ENCODE measurements at places on chromosomes 13 and 19.

- no peak for DNase-seq
These were observed 81.8 kb upstream of the RUBCNL start for GRCh38 chr13:46468570-46469463.

DNA sequence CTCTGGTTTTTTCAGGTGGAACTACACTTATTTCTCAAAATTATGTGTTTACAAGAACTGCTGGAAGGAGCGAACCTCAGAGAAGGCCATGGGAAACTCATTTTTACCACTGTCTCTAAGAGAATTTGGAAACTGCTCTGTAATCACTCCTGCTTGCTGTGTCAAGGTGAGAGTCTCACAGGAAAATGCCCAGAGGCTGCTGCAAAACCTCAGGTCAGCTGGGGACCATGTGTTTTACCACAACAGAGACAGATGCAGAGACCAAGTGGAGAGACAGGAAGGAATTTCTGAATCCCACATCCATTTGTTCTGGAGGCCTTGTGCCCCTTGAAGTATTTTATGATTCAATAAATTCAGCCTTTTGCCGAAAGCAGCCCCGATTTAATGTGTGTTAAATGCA is 743.8 kb upstream of the SLC10A2 start:
- no peak for DNase-seq

DNA sequence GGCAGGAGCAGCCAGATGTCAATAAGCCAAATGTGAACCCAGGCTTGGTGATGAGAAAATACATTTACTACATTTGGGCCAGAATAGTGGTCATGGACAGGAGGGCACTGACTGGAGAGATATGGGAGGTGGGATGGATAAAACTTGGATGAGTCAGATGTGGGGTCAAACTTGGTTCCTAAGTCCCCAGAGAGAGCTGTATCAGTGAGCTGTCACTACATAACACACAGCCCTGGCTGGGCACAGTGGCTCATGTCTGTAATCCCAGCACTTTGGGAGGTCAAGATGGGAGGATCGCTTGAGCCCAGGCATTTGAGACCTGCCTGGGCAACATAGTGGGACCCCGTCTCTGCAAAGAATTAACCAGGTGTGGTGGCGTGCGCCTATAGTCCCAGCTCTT is 51.6 kb upstream of the EHD2 start:
- no peak for DNase-seq

- no peak for DNase-seq
These were observed 7.6 kb upstream of the COMP start for GRCh38 chr19:18798384-18799352.

- no peak for DNase-seq
These were observed 15.1 kb downstream of the PLPP2 start for GRCh38 chr19:275958-276646.

DNA sequence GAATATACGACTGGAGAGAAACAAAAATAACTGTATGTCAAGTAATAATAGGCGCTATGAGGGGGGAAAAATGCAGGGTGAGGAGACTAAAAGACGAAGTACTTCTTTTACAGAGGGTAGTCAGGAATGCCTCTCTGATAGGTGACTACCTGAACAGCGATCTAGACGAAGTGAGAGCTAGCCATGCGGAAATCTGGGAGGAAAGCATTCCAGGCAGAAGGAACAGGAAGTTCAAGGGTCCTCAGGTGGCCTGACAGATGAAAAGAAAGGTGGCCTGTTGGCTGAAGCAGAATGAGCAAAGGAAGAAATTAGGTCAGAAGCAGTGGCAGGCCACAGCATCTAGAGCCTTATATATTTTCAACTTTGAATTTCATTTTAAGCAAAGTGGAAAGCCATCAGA is 13.3 kb downstream of the ZDHHC20 start:
- DNase-seq, result no peak

- DNase-seq, result no peak
These were observed 710.7 kb upstream of the SGCG start for GRCh38 chr13:22470075-22470474.

DNA sequence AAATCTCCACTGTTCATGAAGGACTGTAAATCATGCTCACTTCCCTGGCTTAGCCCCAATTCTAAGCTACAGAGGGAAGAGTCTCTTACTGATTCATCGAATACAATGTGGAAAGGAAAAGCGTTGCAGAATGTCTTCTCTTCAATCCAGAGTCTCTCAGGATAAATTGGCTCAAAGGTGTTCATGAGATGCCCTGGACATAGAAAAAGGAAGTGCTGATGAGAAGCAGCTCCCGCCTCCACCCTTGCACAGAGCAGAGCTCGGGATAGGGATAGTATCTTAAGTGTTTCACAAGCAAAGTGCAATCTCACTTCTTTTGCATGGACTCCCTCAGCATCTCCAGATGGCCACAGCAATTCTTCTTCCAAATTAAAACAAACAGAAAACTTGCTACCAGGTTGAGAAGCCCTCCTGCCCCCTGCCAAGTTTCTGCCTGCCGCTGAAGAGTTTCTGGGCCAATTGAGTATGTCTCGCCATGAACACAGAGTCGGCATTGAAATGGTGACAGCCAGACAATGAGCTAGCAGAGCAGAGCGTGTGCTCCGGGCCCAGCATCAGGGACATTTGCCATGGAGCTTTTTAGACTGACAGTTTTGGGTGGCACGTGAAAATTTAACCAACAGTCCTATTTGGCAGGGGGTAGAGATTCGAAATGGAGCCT is 85.7 kb downstream of the C13orf42 start:
- no peak for DNase-seq

DNA sequence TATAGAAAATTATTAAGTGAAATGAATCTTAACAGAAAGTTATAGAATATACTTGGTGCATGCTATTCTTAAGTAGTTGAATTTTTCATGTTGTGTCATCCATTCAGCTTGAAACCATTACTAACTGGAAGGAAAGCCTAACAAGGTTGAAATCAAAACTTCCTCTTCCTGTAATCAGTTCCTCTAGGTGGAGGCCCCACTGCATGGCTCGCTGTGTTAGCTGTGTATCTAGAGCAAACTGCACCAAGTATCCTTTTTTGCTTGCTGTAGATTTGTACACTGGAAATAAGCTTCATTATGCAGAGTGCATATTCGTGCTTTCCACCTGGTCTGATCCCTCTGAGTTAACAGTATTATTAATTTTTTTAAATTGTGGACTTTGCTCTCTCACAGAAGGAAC is 1146.1 kb downstream of the EFNB2 start:
- no peak for DNase-seq

GRCh38 chr13:51643882-51644281 is 59.6 kb downstream of the WDFY2 start:
- DNase-seq, result no peak

- DNase-seq, result no peak
These were observed 3.9 kb downstream of the PLK5 start for GRCh38 chr19:1527650-1528309.

- DNase-seq, result no peak
These were observed 206.6 kb upstream of the SLC10A2 start for GRCh38 chr13:103272770-103273169.

GRCh38 chr13:74288361-74288911 is 154.2 kb upstream of the KLF12 start:
- no peak for DNase-seq

- no peak for DNase-seq
These were observed 37.5 kb downstream of the SUGP2 start for GRCh38 chr19:18995804-18996241.

- no peak for DNase-seq
These were observed 50.8 kb upstream of the FLT1 start for GRCh38 chr13:28545583-28546333.

GRCh38 chr19:41161903-41162302 is 31.1 kb upstream of the CYP2S1 start:
- no peak for DNase-seq

GRCh38 chr13:77291774-77292173 is 35.1 kb downstream of the MYCBP2 start:
- DNase-seq, result no peak

DNA sequence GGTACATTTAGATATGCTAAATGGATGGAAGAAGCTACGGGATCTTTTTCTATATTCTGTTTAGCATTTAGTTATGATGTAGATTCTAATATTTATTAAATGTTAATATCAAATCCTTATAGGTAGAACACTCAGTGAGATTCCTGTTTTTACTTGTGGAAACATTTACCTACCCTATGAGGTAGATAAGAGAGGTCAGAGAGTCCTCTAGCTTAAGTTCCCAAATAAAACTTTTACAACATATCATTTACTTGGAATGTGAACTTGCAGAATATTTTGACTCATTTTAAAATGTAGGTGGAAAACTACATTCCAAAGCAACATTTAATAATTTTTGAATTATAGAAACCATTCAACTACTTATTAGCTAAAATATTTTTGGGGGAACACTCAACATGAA is 63.7 kb downstream of the UBL3 start:
- no peak for DNase-seq

DNA sequence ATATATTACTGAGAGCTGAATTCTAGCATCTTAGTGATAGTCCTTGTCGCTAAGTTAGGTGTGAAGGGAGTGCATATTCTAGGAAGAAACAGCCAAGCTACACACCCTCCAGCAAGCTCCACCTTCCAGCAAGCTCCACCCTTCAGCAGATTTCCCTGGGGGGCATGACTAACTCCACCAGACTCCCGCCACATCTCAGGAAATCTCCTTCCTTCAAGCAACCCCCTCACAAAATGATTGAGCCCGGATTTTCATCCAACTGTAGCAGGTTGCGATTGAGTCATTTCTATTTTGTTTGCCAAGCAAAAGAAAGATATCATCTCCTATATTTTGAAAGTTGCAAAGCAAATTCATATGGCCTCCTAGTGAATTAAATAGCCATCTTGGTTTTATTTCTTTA is 162.1 kb upstream of the TMTC4 start:
- DNase-seq, result no peak

DNA sequence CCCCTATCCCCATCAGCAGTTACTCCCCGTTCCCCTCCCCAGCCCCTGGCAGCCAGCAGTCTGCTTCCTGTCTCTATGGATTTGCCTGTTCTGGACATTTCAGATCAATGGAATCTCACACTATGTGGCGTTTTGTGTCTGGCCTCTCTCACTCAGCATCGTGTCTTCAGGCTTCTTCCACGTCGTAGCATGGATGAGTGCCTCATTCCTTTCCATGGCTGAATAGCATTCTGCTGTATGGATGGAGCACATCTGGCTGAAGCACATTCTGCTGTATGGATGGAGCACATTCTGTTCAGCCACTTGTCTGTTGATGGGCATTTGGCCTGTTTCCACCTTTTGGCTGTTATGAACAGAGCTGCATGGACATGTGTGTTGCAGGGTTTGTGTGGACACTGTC is 29.5 kb downstream of the CRTC1 start:
- no peak for DNase-seq

- DNase-seq, result no peak
These were observed 46.3 kb downstream of the IRS2 start for GRCh38 chr13:109740121-109740520.

DNA sequence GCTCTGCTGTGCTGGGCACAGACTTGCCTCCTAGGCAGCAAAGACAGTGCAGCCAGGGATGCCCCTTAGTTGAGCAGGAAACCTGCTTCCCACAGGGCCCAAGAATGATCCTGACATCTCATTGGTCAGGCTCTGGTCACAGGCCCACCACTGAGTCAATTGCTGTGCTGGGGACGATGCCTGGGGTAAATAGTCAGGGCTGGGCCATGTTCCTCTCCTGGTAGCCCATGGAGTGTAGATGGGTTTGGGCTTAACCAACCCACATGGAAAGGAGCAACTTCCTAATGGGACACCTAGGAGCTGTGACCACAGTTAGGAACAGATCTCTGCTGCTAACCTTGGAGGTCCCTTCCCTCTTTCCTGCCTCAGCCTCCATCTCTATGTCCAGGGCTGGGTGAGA is 212.5 kb upstream of the ZNF536 start:
- no peak for DNase-seq

DNA sequence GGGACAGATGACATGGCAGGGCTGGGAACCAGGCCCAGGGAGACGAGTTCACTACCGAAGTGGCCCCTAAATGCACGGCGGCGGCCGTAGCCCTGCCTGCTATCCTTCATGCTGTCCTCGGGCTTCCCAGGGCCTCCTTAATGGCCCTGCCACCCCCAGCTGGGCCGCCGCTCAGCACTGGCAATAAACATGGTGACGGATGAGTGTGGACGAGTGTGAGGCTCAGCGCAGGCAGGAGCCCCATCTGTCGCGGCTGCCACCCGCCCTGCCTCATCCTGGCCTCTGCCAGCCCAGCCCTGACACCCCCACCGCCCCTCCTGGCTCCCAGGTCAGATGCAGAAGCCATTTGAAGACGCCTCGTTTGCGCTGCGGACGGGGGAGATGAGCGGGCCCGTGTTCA is 13.6 kb downstream of the PIN1 start:
- no peak for DNase-seq

DNA sequence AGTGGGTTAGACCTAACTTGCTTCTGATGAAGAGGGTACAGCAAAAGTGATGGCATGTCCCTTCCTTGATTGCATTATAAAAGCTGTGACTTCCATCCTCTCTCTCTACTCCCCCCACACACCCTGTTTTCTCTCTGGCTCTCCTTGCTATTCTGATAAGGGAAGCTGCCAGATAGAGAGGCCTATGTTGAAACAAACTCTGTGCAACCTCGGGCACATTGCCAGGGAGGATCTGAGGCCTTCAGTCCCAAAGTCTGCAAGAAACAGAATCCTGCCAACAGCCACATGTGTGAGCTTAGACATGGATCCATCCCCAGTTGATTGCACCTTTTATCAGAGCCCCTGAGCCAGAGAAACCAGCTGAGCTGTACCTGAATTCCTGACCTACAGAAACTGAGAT is 44.8 kb upstream of the ARGLU1 start:
- no peak for DNase-seq

DNA sequence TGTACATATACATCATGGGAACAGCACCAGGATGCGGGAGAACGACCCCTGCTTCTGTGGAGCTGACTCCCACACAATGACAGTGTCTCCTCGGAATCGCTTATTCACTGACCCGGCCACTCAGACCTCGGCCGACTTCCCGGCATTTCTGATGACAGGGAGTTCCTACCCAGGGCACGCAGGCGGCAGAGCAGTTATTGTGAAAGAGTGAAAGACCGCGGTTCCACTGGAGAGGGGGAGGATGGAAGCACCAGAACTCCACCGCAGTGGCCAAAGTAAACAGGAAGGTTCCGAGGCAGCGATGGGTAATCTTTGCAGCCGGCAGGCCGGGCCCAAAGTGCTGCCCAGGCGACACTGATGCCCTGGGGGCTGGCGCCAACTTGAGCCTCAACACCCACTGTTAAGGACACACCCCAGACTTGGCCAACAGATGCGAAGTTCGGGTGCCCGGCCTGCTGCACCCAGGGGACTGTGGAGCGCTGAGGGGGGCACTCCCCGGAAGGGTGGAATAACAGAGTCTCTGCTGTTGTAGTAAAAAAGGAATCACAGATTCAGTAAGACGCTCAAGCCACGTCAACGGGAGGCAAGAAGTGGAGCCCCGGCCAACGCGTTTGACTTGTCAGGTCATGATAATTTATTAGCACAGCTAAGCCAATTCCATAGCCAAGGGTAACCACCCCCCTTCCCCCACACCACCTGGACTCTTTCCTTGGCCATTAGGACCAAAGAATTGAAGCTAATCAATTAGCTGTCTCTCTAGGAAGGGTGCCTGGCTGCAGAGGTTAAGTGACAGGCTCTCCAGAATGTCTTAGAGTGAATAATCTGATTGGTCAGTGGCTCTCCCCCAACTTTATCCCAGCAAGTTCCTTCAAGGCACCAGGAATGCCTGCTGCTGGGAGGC is 5.8 kb downstream of the MLLT1 start:
- no peak for DNase-seq

GRCh38 chr13:95707442-95708390 is 30.8 kb downstream of the DNAJC3 start:
- no peak for DNase-seq
